ENCODE measurements at places on chromosomes 12 and 14.

DNA sequence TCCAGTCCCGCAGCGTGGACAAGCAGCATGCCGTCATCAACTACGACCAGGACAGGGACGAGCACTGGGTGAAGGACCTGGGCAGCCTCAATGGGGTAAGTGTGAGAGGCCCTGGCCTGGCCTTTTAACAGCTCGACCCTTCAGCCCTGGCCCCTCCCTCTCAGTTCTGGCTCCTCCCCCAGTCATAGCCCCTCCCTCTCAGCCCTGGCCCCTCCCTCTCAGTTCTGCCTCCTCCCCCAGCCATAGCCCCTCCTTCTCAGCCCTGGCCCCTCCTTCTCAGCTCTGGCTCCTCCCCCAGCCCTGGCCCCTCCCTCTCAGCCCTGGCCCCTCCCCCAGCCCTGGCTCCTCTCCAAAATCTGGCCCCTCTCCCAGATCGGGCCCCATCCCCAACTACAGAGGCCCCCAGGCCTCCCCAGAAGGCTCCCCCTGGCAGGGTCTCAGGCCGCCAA, 11.2 kb downstream of the CEP170B start:
- DNase-seq, result peak; percentile 72

DNA sequence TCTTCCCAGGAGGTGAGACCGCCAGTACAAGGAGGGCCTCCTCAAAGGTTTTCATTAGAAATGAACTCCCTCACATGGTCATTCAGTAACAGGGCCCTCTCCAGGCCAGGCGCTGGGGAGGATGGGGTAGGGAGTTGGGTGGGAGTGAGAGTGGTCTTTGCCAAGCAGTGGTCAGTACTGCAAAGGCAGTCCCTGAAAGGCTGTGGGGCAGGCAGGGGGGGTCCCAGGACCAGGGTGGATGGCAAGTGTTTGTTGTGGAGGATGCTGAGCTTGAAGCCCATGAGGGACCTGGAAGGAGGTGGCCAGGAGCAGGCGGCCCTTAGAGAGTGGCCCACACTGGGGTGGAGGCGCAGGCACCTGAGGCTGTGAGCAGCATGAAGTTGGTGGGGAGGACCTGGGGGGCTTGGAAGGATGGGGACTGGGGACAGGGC, 26.1 kb downstream of the CEP170B start:
- no peak for DNase-seq

GRCh38 chr14:101853455-101854018, 92.0 kb downstream of the PPP2R5C start:
- DNase-seq, result no peak

DNA sequence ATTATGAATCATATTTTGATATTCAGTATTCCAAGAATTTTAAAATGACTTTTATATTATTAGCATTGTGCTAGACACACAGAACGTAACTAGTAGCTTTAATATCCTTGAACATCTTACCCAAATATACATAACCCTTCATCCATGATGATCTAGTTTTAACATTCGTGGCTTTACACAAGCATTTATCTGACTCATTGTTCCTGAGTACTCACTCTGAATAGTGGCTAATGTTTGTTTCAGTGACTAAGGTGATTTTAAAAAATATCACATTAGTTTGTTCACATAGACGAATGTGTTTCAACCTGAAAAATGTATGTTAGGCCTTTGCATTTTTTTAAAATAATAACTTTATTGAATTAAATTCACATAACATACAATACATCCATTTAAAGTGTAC, 80.0 kb upstream of the PTPRQ start:
- DNase-seq, result no peak

DNA sequence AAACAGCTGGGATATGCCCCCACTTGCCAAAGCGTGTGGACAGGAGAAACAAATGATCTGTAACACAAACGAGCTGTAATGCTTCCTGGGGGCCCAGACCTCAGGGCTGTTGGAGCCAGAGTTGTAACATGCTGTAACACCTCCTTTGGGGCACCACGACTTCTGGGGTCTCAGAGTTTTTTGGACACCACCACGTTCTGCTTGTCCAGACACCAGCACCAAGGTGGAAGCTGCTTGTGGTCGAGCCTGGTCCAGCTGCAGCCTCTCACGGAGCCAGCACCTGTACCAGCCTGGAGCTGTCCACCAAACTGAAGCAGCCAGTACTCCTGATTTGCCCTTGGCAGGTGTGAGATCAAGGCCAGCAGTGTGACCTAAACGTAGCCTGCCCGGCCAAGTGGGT, 879.4 kb downstream of the SLC6A15 start:
- DNase-seq, result no peak
